Right forelimb (tissue), 1 donor: ENCODE measurements at places on chromosomes 11 and 22.

DNA sequence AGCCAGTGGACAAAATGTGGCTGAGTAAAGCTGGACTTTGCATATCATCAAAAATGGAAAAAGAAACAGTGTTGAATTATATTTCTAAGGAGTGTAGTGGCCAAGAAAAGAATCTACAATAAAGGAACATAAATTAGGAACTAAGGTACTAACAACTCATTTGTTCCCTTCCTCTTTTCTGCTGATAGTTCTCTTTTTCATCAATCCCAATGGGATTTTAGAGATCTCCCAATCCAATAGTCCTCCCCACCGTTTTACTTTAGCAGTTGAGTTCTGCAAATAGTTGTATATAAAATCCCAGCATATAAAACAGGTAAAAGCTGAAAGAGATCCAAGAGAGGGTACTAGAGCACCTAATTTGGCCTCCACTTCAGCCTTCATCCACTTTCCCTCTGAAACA, 2.0 kb downstream of the PRCP start:
- no peak for DNase-seq

DNA sequence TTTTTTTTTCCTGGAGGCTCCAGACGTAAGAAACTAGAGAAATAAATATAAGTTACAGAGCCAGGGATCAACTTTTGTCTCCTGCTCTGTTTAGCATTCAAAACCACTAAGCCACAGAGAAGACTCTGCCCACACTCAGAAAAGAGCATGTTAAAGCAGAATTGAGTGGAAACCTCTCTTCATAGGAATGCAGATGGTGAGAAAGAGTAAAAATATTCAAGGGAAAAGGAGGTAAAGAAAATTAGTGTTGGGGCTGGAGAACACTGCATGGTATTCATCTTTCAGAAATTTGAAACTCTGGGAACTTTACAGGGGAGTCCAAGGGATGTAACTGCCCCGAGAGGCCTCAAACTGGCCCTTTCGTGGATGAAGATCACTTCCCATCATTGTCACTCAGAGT, 65.1 kb downstream of the CLMP start:
- no peak for DNase-seq

DNA sequence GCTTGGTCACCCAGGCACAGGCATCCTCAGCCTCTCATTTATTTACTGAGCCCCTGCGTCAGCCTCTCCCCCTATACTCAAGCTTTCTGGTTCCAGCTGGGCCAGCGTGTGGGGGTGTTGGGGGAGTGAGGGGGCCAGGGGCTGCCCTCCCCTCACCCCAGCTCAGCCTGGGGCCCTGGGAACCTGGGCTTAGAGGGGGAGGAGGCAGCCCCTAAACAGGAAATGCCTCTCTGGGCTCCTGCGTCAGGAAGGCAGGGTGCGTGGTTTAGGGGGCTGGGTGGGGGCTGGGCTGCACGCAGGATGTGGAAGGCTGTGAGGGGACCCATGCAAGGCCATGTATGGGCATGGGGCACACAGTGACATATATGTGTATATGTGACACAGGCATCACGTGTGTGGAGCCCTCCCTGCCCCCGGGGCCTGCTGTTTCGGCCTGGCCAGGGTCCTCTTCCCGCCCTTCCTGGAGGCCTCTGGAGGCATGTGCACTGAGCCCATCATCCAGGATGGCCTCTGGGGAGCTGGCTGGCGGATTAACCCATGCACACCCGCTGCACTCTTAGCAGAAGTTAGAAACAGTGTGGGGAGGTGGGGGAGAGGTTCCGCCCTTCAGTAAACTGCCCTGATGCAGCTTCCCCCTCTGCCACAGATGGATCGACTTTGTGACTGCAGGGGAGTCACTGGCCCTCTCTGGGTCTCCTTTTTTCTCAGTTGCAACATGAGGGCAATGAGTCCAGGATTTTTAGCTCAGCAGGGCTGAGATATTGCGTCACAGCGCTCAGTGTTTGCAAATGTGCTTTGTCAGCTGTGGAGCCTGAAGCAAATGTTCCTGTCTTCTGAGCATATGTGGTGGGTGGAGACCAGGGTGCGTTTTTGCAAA, 1.1 kb upstream of the CD248 start:
- peak; percentile 62 for DNase-seq

- no peak for DNase-seq
Observed at GRCh38 chr22:25346859-25347751, 127.7 kb downstream of the CRYBB2 start.

GRCh38 chr11:17927681-17928343, 85.0 kb downstream of the SERGEF start:
- no peak for DNase-seq

DNA sequence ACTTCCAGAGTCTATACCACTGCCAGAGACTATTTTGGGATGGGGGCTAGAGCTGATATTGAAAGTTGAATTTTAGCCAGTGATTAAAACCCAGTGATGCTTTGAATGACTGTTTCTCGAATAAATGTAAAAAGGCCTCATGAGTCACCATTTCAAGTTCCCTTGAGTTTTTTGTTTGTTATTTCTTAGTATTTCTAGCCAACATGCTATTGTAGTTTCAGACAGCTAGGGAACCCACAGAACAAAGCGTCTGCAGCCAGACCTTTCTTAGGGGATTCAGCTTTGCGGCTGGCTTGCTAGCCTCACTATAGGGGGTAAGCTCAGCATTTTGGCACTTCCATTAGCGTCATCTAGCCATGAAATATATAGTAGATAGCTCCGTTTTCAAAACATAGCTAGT, 66.5 kb downstream of the DBX1 start:
- DNase-seq: no peak

- DNase-seq: no peak
Observed at GRCh38 chr11:70736461-70736860, 338.1 kb downstream of the CTTN start.

DNA sequence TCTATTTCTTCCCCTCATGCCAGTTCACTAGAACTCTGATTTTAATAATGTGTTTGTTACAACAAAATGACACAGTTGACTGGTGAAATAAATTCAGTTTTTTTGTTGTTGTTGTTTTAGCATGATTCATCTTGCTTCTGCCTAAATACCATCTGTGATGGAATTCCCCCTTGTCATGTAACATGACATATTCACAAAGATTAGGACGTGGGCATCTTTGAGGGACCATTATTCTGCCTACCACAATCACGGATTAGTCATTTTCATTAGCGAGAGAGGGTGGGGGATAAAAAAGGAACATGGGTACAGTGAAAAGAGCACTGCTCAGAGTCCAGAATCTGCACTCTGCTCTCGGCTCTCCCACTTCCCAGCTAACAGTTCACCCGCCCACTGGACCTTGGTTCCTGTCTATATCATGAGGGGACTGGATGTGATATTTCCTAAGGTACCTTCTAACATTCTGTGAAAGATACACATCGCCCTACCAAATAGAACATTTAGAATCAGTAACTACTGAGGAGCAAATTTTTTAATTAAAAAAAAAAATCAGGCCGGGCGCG, 11.3 kb downstream of the HTATIP2 start:
- no peak for DNase-seq

DNA sequence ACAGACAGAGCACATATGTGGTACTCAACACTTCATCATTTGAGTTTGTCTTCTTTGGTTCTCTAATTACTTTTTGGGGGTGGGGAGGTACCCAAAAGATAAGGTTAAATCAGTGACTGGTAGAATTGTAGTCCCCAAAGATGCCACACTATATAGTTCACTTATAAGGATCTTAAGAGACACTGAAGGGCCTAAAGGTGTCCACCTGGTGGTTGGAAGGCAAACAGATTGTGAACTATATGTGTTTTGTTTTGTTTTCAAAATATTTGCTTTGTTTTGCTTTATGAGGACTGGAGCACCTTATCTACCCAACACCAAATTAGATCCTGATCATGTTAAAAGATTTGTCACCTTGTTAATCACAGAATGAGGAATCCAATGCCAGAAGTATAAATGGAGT, 136.1 kb downstream of the DCDC1 start:
- DNase-seq: no peak

DNA sequence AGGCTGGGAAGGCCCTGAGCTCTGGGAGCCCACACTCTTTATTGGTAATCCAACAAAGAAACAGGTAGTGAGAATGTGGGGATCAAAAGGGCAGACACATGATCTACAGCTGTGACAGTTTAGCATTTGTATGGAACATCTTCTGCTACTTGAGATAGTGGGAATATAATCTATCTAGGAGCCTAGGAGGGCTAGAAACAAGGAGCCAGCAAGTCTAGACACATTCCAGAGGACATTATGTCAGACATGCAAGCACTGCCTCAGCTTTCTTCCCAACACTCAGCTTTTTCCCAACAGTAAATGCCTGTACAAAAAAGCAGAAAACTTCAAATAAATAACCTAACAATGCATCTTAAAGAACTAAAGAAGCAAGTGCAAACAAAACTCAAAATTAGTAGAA, 1150.6 kb upstream of the RAG2 start:
- DNase-seq: no peak
